Smooth muscle cell of the umbilical artery (primary cell): ENCODE measurements at places on chromosomes 11 and 22. TPM values are rescaled to one million over a fixed set of nuclear protein-coding genes. Genes with fewer than 3 reads are reported as not detected.

FAT3 gene
- 1.2 and 2.0 TPM in 2 replicates for total RNA-seq

OR4D5 gene
- not detected in 2 replicates for total RNA-seq

LAYN gene
- total RNA-seq = 34.4 and 42.8 TPM in 2 replicates

PRRG4 gene
- total RNA-seq = under 0.01 and 0.09 TPM in 2 replicates

CXCR5 gene
- total RNA-seq = not detected in 2 replicates

NEFH gene
- total RNA-seq = 0.59 and 1.0 TPM in 2 replicates

SYCE3 gene
- total RNA-seq = not detected in 2 replicates

OR5A1 gene
- not detected in 2 replicates for total RNA-seq
